ENCODE measurements at places on chromosomes 2 and 18.
A peak's percentile ranks its signal among the peaks of the same experiment; 100 is the strongest.

GRCh38 chr2:72278046-72278445, 130.4 kb upstream of the CYP26B1 start:
- DNase-seq, result no peak

DNA sequence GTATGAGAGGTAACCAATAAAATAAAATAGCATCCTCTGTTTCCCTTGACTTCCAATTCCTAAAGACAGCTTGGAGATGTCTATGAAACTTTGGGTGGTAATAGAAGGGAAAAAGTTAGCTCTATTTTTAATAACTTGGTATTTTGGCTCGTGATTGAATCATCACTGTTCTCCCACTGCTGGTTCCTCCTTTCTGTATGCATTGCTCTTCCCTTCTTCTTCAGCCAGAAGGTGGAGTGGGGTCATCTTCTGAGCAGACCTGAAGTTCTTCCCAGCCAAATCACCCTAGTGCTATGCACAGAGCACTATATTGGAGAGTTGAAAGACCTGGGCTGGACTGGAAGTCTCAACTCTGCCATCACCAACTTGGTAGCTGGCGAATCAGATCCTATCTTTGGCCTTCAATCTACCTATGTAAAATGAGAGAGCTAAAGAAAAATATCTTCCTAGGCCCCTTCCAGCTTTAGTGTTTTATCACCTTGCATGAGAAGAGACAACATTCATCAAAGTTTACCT, 54.1 kb downstream of the CPO start:
- no peak for DNase-seq

DNA sequence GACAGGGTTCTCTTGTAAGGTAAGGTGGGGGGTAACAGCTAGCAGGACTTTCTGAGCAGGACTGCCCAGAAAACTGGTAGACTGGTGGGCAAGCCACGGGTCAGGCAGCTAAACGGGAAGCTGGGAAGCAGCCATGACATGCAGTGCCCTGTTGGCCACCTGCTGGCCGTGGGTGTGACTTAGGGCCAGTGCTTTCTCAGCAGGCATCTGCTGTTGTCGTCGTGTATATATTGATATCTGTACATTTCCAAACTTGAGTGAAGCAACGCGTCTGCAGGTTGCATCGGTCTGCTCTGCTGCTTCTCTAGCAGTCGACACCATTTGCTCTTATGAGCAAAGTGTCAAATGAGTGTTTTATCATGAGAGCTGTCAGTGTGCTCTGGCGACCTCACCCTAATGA, 31.0 kb downstream of the COA5 start:
- no peak for DNase-seq

GRCh38 chr2:97906307-97906706, 89.4 kb downstream of the TMEM131 start:
- no peak for DNase-seq

DNA sequence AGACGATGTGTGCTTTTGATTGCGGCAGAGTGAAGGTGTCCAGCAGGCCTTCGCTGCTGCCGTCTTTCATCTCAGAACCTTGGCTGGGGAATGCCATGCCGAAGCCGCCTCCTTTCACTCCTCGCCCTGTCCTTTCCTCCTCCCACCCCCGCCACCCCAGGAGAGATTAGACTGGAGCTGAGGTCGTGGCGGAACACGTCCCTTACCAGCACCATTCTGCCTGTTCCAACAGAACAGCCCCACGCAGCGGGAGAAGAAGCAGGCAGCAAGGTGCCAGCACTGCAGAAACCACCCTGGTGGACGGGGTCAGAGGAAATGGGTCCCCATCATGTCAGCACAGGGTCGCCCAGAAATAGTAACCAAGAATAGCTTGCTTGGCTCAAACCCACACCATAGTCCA, 24.8 kb upstream of the RBM44 start:
- no peak for DNase-seq

DNA sequence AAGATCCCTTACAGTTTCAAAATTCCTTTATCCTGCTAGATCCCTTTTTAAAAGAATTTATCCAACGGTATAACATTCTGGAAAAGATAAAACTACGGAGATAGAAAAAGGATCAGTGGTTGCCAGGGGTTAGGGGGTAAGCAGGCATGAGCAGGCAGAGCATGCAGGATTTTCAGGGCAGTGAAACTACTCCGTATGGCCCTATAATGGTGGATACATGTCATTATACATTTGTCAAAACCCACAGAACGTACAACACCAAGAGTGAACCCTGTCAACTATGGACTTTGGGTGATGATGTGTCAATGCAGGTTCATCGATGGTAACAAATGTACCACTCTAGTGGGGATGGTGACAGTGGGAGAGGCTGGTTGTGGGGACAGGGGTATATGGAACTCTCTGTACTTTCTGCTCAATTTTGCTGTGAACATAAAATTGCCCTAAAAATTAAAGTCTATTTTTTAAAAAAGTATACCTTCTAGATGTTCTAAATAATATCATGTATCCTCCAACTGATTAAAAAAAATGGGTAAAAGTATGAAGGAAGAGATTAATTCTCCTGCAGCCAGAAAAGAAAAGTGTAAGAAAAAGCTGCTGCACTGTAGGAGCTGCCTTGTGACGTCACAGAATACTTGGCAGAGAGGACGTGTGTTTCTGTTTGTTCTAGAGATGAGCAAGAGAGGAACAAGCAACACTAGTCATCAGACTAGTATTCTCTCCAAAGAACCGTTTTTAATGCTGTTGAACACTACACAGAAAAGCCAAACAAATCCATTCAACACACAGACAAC, 23.6 kb downstream of the ANKRD44 start:
- DNase-seq, result peak; percentile 24

GRCh38 chr2:162125138-162125537, 26.9 kb downstream of the GCG start:
- DNase-seq, result no peak

- DNase-seq, result peak; percentile 69
Observed at GRCh38 chr2:120886534-120887319, 151.1 kb downstream of the GLI2 start.

GRCh38 chr2:137000811-137001210, 235.5 kb downstream of the THSD7B start:
- peak; percentile 51 for DNase-seq

Data from NCI-H510A treated with DMSO at 0.1 percent for 48 hours (cell line).